ENCODE measurements at places on chromosomes 2 and 18.

DNA sequence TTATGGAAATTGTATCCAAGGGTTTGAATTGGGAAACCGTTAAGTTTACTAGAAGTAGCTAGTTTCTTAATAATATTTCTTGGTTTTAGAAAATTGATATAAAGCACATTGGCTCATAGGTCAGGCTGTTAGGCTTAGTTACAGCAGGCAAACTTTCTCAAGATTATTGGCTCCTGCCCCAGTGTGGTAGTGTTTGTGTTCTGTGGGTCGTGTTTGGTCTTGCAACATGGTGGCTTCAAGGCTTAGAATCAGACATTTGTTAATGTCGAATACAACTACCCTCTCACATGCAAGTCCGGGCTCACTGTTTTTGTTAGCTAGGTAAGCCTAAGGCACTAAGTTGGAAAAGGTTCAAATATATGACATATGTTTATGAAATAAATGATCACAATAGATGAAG is 19.6 kb downstream of the CERS6 start:
- no peak for DNase-seq

GRCh38 chr2:137729305-137729704 is 235.0 kb upstream of the HNMT start:
- no peak for DNase-seq

- DNase-seq, result no peak
Observed at GRCh38 chr18:74739926-74740325, 142.3 kb downstream of the ZNF407 start.

DNA sequence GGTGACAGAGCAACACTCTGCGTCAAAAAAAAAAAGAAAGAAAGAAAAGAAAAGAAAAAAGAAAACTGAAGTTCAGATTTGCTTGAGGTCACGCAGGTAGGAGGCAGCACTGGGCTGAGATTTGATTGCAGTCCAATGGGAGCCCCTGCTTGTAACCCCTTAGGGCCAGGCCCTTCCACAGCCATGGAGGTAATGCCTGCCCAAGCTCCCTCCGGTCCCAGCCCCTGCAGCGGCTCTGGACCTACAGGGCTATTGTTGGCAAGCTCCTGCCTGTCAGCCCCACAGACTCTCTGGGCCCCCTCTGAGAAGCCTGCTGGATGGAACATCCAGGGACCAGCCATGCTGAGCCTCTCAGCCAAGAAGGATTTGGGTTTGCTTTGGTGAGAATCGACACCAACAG is 12.2 kb downstream of the ZFP36L2 start:
- DNase-seq, result no peak

- DNase-seq, result no peak
Observed at GRCh38 chr2:47488870-47489584, 86.1 kb downstream of the MSH2 start.

DNA sequence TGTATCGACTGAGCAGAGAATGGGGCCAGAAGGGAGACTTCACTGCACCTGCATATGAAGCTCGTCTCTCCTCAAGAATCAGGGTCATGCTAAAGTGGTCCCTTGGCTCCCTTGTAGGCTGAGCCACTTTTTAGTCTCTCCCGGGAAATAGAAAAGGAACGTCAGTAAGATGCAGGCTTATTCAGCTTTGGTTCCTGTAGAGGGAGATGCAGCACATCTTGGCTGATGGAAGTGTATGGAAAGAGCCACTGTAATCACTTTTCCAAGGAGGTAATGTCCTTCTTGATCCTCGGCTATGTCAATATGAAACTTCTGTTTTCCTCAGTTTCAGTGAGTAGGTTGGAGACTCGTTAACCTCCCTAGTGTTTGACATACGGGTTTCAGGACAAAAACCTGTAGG is 235.2 kb downstream of the GCA start:
- DNase-seq, result no peak

- no peak for DNase-seq
Observed at GRCh38 chr2:43057742-43058725, 168.4 kb downstream of the ZFP36L2 start.

GRCh38 chr2:25301453-25302352 is 40.0 kb downstream of the DNMT3A start:
- peak; percentile 65 for DNase-seq

- DNase-seq, result peak; percentile 71
Observed at GRCh38 chr2:127591221-127591923, 54.6 kb upstream of the GPR17 start.

DNA sequence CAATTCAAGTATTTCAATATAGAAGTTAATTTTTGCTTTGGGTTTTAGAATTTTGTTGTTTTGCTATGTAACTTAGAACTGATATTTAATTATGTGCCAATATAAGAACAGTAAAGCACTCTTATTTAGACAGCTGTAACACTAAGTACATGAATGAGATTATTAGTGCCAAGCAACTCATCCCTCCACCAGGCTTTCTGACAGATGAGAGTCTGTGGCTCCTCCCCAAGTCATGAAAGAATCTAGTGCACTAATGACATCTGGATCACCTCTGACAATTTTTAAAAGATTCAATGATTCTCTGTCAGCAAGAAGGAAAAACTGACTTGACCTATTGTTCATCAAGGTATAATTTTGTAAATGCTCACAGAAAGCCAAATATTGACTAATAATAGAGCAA is 67.8 kb downstream of the TMEFF2 start:
- DNase-seq, result no peak

- no peak for DNase-seq
Observed at GRCh38 chr2:232896111-232896510, 26.0 kb downstream of the SNORC start.

- DNase-seq, result no peak
Observed at GRCh38 chr2:30359644-30360167, 87.3 kb upstream of the LCLAT1 start.

DNA sequence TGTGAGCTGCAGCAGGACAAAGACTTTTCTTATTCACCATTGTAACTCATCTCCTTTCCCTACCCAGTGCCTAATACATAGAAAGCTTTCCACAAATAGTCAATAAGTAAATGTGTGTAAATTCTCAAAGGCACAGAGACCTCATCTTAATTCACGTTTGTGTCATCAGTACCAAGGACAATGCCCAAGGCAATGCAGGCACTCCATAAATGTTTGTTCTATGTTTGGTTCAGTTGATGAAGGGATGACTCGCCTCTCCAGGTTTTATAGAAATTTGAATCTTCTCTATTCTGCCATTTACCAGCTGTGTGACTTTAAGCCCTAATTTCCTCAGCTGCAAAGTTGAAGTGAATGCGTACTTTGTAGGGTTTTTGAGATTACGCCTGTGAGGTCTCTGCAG is 2.1 kb upstream of the MOGAT1 start:
- no peak for DNase-seq

- no peak for DNase-seq
Observed at GRCh38 chr18:59547581-59548182, 149.5 kb downstream of the CCBE1 start.

DNA sequence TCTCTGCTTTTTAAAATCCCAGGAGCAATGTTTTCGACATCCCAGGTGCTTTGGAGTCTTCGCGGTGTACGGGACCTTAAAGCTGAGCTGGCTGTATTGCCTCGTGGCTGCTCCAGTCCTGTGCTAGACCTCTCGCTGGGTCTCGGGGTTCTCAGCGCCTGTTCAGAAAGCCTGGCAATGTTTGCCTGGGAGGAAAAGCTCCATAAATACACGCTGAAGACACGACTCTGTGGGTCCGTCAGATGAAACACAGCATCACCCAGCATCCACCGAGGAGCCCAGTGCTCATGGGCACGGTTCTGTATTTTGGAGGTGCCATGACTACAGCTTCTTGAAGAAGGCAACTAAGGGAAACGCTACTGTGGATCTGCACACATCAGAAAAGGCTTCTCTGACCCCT is 21.6 kb downstream of the MBP start:
- DNase-seq, result no peak

GRCh38 chr2:1305342-1306013 is 107.8 kb upstream of the TPO start:
- DNase-seq, result no peak

DNA sequence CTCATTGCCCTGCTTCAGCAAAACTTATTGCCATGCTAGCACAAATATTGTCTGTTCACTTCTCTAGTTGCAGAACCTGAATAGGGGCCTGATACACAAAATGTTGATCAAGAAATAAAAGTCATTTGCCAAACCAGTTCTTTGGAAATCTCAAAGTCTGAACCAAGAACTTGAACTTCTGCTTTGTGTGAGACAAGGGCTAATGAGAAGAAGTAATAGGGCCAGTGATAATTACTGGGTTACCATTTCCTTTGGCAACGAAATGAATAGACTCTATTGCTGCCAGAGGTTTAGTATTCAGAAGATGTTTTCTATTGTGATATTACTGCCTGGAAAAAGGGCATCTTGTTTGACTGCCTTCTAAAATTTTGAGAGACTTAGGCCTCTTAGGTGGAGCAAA is 35.0 kb downstream of the TMEFF2 start:
- no peak for DNase-seq

DNA sequence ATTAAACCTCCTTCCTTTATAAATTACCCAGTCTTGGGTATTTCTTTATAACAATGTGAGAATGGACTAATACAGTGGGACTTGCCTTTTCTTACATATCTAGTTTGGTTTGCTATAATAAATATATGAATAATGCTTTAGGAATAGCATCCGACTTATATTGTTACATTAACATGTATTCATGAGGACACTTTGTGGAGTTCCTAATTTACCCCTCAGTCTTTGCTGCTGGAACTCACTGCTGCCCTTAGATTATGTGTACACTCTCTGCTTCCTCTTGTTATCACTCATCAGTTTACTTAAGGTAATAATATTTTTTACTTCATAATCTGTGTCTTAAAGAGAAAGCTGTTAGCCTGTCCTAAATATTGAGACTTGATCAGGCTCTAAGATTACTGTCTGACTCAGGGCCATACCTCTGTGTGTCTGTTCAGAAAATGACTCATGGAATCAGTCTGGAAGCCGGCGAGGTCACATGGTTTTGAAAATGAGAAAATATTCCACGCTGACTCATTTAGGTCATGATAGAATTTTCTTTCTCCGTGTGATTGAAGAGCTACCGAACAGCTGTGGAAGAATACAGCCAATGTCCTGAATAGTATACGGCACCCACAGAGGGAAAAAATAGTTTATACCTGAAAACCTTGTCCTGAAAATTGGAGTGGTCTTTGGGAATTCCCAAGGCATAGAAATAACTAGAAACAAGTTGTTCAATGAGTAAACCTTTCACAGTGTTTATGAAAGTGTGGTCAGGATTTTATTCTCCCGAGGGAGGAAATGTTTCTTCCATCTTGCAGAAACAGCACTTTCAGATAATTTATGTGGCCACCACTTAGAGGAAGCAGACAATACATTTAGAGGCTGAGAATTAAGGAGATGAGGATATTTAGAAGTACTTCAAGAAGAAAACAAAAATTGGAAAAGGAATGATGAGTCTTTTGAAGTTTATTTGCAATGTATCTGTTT is 156.4 kb downstream of the DSEL start:
- no peak for DNase-seq

DNA sequence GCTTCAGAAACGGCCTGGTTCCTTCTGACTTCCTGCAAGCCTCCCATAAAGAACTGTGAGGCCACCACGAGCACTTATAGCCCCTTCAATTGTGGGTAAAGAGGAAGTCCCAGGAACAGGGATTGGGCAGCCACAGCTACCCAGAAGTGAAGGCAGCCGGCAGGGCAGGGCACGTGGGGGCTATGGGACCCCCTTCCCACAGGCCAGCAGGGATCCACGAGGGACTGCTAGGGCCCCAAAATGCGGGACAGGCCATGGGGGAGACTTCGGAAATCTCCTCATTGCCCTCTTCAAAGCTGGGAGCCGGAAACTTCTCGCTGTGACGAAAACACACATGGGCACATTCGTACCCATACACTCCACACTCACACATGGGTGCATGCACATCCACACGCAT is 196.1 kb upstream of the SALL3 start:
- no peak for DNase-seq

DNA sequence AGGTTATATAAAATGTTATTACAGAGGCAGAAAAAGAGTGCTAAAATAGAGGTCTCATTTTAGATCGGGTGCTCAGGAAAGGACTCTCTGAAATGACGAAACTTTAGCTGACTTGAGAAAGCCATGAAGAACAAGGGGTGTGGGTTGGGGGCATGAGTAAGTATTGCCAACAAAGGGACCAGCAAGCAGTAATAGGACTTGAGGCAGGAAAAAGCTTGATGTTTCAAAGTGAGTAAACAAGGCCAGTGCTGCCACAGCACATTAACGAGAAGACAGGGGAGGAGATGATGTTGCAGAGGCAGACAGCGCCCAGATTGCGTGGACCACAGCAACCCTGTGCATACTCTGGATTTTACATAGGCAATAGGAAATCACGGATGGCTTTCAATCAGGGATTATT is 318.8 kb downstream of the ZEB2 start:
- DNase-seq, result no peak

GRCh38 chr18:25239151-25239550 is 112.8 kb downstream of the ZNF521 start:
- DNase-seq, result no peak

GRCh38 chr2:183209395-183210028 is 85.3 kb downstream of the NUP35 start:
- DNase-seq, result no peak

GRCh38 chr2:170598067-170598395 is 117.1 kb upstream of the SP5 start:
- no peak for DNase-seq

GRCh38 chr18:4640349-4641012 is 185.4 kb upstream of the DLGAP1 start:
- no peak for DNase-seq

DNA sequence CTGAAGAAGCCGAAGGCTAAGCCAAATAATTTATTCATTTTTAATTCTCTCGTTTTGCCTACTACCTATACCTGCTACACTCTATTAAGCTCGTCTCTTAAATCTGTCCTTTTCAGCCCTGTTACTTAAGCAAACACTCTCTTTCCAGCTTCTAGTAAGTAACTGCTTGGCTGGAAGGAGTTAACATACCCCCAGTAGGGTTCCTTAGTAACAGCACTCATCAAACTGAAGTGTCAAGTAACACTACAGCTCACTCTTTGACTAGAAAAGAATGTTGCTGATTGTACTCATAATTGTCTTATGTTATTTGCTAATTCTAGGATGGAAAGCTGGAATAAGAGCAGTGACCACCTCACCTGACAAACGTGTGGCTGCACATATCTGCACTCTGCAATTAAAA is 120.0 kb upstream of the SCN7A start:
- DNase-seq, result no peak

DNA sequence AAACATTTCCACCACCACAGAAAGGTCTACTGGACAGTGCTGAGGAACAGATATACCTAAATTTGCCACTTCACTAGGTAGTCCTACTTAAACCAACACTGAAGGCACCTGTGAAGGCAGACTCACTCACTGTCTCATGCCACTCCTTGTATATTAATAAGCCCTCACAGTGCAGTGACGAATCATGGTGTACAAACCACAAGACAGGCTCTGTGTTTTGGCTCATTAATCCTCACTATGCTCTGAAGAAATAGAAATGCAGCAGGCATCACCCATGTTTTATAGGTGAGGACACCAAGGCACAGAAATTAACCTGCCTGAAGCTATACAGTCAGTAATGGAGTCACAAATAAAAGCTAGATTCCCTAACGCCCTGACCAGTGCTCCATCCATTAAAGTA is 44.3 kb downstream of the BARD1 start:
- no peak for DNase-seq

GRCh38 chr2:219344751-219345430 is 12.3 kb upstream of the RESP18 start:
- no peak for DNase-seq

Measured in CD4-positive, alpha-beta T cell treated with Interleukin-4 for 1 hour (primary cell).